ENCODE measurements at places on chromosomes 6 and 20.

- no peak for DNase-seq
Observed at GRCh38 chr6:116764961-116765841, at the start of gene FAM162B. Gene FAM162B, minus strand, starts transcription at chr6:116765719. Its CDS starts 143 bp downstream, at chr6:116765576.

DNA sequence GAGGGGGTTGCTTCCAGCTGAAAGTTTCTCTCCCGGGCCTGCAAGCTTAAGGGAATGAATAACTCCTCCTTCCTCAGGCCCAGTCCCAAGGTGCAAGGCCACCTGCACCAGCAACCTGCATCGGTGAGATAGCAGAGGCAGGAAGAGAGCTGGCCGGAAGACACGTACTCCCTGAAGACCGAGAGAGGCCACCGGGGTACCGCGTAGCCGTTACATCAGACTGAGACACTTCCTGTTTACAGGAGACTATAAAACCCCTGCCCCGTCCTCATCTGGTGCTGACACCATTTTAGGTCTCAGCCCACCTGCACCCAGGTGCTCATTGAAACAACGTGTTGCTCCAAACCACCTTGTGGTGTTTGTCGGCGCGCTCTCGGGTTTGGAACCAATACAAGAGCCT, 60.5 kb upstream of the PRND start:
- no peak for DNase-seq

DNA sequence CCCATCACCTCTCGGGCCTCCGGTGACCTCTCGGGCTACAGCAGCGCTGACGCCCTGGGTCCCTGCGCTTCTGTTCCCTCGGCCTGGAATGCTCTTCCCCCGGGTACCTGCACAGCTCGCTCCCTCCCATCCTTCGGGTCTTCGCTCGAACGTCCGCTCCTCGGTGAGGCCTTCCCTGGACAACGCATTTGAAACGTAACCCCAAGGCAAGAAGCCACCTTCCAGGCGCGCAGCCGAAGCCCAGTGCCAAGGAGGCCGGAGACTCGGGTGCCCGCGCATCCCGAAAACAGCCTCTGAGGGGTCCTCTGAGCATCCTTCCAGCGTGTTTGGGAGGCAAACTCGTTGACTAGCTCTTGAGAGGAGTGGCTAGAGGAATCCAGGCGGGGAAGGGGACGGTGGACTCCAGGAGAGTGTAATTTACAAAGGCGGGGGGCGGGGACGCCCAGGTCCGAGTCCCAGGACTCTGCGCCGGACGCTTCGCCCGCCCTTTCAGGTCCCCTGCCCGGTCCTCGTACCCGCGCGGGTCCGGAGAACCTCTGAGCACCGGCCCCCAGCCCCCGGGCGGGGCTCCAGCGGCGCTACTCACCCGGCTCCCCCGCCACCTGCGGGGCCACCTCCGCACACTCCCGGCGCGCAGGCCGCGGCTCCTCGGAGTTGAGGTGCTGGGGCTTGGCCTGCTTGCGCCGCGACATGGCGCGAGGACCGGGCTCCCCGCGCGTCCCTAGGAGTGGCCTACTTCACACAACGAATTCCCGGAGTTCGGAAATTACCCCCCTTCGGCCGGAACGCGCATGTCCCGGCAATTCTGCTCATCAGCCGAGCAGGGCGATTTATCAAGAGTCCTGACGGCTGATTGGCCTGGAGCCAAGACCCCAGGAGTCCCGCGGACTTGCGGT, 86.8 kb downstream of the ZFP64 start:
- no peak for DNase-seq

- DNase-seq = no peak
Observed at GRCh38 chr6:114068771-114069170, 97.8 kb upstream of the HDAC2 start.

DNA sequence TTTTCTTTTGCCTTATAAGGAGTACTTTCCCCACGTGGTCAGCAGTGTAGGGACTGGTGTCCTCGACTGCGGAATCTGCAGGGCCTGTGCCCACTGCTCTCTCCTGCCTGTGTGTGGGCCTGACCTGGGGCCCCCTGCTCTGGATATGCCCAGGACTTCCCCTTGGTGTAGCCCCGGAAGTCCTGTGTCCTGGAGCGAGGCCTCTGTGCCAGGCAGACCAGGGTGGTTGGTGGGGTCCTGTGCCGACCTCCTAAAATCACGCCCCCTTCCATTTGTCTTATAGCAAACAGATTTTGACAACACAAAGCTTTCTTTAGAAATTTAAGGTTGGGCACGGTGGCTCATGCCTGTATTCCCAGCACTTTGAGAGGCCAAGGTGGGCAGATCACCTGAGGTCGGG, 64.2 kb downstream of the DLL1 start:
- DNase-seq = no peak

DNA sequence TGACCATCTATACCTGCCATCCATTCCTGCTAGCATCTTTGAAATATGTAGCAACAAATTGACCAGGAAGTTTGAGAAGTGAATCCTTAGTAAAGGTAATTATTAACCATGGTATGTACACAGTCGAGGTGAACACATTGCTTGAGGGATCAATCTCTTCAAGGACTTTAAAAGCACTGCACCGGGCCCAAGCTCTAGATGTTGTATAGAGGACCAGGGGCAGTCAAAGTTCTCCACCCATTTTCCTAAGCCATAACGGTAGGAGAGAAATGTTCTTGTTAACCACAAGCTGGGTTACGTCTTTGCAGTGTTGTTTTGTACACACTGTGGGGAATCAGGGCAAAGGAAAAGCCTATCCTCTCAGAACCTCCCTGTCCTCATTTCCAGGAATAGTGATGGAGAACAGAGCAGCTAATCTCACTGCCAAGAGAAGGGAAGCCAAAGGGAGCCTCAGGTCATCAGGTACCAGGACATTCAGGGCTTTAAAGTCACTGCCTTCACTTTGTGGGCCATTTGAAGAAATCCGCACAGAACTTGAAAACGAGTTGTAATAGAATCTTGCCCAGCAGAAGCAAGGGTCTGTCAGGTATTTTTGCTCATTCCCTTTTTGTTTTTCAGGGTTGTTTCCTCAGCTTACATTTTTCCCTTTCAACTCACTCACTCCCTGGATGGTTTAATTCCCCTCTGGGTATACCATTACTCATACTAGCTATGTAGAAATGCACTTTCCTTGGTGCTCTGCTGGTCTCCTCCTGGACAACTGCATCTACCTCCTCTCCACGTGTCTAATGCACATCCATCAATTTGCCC, 5.3 kb upstream of the PM20D2 start:
- DNase-seq = no peak

- DNase-seq = no peak
Observed at GRCh38 chr20:5528261-5528660, 211.5 kb upstream of the PROKR2 start.

- DNase-seq = no peak
Observed at GRCh38 chr20:46195264-46196036, 77.3 kb downstream of the CD40 start.

DNA sequence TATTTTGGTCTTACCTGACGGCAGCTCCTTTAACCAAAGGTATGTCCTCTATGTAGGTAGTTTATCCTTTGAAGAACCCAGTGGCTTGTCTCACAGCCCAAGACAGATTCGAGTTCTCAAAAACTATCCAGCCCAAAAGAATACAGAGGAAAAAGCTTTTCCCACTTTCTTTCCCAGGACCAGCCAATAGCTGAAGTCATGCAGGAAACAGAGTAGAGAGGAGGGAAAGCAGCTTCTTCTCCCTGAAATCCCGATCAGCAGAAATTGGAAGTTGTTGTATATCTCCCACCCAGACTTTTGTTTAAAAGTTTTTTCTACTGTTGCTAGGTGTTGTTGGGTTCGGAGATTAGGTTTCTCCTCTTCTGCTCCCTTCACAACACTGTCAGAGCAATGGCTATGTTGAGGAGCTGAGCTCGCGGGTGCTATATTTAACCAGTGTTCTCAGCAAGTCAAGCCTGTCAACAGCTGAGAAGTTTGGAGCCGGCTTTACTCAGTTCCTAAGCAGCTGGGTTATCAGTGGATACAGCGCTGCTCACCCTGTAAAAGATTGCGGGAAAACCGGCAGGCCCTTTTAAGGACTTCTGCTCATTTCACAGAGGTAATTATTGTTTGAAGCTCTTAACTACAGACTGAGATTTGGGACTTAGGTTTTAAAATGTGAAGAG, at the start of gene FILIP1:
Gene FILIP1, minus strand, starts transcription at position 401 of the 665 bp plus-strand sequence. CDS start 78,828 bp downstream, outside the sequence.
- DNase-seq = no peak
